ENCODE measurements at places on chromosomes 6 and 20.

DNA sequence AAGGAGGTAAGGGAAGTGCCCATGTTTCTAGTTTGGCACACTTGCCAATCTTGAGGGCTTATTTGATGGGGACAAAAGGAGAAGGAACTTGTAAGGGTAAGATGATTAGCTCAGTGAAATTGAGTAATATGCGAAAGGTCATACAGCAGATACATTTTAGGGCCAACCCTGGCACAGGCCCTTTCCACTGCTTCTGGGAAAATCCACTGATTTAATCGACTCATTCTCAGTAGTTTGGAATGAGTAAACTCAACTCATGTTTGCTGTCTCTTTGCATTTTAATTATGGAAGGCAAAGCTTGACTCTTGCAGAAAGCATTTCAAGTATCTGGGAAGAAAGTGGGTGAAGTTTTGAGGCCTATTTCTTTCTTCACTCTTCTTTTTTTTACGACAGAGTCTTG is 20.0 kb downstream of the PHF20 start:
- DNase-seq: no peak

DNA sequence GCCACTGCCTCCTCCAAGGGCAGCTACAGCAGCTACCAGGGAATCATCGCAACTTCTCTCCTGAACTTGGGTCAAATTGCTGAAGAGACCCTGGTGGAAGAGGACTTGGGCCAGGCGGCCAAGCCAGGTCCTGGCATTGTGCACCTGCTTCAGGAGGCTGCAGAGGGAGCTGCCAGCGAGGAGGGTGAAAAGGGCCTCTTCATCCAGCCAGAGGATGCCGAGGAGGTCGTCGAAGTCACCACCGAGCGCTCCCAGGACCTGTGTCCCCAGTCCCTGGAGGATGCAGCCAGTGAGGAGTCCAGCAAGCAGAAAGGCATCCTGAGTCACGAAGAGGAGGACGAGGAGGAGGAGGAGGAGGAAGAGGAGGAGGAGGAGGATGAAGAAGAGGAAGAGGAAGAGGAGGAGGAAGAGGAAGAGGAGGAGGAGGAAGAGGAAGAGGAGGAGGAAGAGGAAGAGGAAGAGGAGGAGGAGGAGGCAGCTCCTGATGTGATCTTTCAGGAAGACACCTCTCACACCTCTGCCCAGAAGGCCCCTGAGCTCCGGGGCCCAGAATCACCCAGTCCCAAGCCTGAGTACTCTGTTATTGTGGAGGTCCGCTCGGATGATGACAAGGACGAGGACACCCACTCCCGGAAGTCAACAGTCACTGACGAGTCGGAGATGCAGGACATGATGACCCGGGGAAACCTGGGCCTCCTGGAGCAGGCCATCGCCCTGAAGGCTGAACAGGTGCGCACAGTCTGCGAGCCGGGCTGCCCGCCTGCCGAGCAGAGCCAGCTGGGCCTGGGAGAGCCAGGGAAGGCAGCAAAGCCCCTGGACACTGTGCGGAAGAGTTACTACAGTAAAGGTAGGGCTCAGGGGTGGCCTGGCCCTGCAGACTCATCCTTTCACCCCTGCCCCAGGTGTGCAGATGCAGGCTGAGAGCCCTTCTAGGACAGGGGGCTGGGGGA is 43.7 kb downstream of the MYT1 start:
- DNase-seq: no peak

GRCh38 chr6:13674533-13675190 is 37.0 kb downstream of the RANBP9 start:
- DNase-seq: no peak

- DNase-seq: no peak
Measured at GRCh38 chr6:140007525-140007924, 633.1 kb upstream of the CITED2 start.

- no peak for DNase-seq
Measured at GRCh38 chr6:46500382-46500781, 9.1 kb upstream of the RCAN2 start.

- DNase-seq: no peak
Measured at GRCh38 chr6:70811788-70812187, 144.1 kb downstream of the SMAP1 start.

DNA sequence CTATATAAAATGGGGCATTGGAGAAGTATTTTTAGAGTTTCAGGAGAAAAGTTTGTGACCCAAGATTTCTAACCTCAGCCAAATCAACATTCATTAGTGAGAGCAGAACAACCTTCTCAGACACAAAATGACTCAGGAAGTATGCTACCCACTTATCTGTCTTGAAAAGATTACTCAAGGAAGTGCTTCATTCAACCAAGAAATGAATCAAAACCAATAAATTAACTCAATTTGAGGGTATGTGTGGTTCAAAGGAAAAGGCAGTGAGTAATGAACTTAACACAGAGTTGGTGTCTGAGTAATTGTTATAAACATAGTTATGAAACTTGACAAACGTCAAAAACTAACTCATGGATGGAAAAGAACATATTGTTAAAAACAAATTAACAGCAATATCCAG is 227.6 kb downstream of the HAO1 start:
- no peak for DNase-seq

- no peak for DNase-seq
Measured at GRCh38 chr6:83758533-83758932, 49.6 kb upstream of the SNAP91 start.

- DNase-seq: peak; percentile 70
Measured at GRCh38 chr6:125201961-125202729, 48.6 kb downstream of the TPD52L1 start.

GRCh38 chr6:89509777-89510281 is 76.9 kb downstream of the ANKRD6 start:
- no peak for DNase-seq

GRCh38 chr6:93177918-93178317 is 241.4 kb downstream of the EPHA7 start:
- DNase-seq: no peak

GRCh38 chr6:111070105-111071005 is 16.9 kb upstream of the SLC16A10 start:
- no peak for DNase-seq

DNA sequence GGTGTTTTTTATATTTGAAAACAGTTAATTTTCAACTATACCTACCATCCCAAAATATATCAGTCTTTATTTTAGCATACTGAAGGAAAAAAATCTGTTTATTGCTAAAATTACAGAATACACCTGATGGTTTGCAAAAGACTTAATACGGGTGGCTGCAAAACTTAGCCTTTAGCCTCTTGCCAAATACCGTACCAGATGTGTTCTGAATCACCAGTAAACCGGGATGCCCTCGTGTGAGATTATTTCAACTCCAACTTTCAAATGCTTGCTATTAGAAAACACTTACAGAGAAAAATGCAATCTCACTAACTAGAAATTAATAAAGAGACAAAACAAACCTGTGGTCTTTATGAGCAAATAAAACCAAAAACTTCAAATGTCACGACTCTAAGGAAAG is 36.0 kb downstream of the REV3L start:
- no peak for DNase-seq

- no peak for DNase-seq
Measured at GRCh38 chr6:167233490-167233889, 57.6 kb upstream of the UNC93A start.

DNA sequence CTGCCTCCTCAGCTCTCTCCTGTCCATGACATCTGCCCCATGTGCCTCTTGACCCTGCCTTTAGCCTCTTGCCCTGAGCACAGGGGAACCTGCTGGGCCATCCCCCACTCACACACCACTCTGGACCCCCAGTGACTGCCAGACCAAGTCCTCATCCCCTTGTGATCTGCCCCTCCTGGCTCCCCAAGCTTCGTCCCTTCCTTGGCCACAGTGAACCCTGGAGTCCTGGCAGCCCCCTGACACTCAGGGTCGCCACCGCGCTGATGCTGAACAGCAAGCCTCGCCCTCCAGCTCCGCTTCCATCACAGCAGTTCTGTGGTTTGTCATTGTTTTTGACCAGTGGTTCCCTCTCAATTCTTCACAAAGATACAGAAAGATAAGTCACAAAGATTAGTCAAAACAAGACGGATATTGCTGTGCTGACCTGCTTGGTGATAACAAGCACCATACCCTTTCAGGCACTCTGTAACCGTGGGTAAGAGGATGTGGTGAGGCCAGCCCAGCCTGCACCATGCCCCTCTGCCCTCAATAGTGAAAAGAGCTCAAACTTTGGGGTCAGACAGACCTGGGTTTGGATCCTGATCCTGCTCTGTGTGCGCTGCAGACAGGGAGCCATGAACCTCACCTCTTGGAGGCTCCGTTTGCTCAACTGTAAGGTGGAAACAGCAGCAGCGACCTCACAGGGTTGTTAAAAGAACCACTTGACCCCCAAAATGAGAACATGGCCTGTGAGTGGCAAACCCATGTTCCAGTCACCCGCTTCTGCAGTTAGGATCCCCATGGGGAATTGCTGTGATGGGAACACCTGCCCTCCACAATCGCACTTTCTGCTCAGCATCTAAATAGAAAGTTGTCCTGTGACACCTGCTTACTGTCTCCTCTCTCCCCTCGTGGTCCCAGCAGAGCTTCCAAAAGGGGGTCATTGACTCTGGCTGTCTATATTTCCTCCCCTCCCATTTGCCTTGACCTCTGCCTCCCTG is 114.5 kb downstream of the TOX2 start:
- DNase-seq: no peak

GRCh38 chr6:132612449-132613108 is 11.5 kb downstream of the TAAR2 start:
- DNase-seq: no peak
